Activated CD4-positive, alpha-beta T cell treated with anti-CD3 and anti-CD28 coated beads for 1 hour (primary cell): ENCODE measurements at places on chromosomes 16 and 17.

GRCh38 chr16:29315916-29316517 is 90.5 kb downstream of the NPIPB11 start:
- DNase-seq: no peak

- DNase-seq: no peak
Measured at GRCh38 chr16:65229191-65229662, 107.4 kb upstream of the CDH11 start.

- no peak for DNase-seq
Measured at GRCh38 chr17:74951680-74952421, 16.2 kb downstream of the OTOP3 start.

- DNase-seq: no peak
Measured at GRCh38 chr17:66915204-66915611, 49.3 kb upstream of the CACNG4 start.

- DNase-seq: no peak
Measured at GRCh38 chr17:40727447-40728231, 24.1 kb upstream of the KRT24 start.

DNA sequence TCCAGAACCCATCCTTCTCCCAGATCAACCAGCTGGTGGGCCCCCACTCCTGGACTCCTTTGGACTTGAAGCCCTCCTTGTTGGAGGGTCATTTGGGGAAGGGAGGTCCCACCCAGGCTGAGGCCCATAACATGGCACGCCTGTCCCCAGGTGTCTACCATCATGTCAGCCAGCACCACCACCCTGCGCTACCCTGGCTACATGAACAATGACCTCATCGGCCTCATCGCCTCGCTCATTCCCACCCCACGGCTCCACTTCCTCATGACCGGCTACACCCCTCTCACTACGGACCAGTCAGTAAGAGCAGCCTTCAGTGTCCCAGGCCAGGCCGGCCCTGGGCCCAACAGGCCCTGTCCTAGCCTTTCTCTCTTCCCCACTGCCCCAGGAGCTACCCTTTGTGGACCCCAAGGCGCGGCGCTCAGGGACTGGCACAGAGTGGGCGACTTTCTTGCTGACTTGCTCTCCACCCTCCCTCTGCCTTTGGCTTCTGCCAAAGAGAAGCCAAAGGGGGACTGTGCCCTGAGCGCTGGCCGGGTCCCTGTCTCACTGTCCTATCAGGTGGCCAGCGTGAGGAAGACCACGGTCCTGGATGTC is 4.3 kb downstream of the TUBG1 start:
- DNase-seq: no peak

- no peak for DNase-seq
Measured at GRCh38 chr16:7363422-7364417, 31.1 kb downstream of the RBFOX1 start.

GRCh38 chr17:51805765-51806164 is 352.7 kb downstream of the CA10 start:
- DNase-seq: no peak

DNA sequence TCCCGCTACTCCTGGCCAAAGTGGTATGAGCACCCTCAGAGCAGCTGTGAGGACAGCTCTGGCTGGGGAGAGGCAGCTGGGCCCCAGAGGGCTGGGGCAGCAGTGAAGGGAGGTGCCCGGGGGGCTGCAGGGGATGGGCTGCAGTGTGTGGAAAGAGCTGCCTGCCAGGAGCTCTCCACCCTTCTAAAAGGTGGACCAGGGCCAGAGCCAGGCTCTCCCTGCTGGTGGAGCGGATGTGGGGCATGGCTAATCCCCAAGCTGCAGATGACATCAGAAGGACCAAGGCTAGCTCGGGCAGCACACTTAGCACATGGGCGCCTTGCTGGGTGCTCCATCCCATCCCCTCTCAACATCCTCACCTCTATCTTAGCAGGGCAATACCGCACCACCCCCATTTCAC is 103.1 kb downstream of the SDK2 start:
- no peak for DNase-seq

GRCh38 chr17:21285164-21286065 is 904 bp downstream of the MAP2K3 start:
- no peak for DNase-seq

DNA sequence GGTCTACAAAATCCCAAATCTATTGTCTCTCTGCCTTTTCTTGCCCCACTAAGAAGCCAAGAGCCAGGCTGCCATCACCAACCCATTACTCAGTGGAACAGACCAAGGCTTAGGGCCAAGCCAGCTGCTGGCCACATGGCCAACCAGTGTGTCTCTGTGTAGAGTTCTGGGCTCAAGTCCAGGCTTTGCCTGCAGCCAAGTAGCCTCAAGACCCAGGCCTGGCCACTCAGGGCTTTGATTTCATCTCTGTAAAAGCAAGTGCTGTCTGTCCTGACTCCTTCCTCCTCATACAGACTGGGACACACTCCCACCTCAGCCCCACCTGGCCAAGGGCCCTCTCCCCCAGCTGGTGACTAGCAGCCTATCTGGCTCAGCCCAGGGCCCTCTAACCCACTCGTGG is 14.6 kb downstream of the SREBF1 start:
- no peak for DNase-seq

DNA sequence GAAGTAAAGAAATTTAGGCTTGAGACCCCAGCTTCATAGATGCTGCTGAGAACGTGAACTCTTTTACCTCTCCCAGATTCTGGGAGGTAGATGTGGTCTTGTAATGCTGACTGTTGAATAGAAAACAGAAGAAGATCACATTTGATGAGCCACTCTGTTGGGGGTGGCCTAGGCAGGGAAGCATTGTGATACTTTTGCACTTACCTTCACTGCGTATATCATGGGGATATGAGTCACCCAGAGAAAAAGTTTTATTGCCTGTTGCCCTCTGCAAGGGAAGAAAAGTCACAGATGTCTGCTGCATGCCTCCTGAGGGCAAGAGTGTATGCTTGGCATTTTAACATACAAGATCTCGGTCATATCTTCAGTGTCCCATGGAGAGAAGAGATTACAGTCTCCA is 365.4 kb downstream of the SNX29 start:
- DNase-seq: no peak

- DNase-seq: no peak
Measured at GRCh38 chr16:4611337-4612021, 3.2 kb downstream of the UBALD1 start.

GRCh38 chr16:85900027-85900792 is 1.2 kb downstream of the IRF8 start:
- no peak for DNase-seq

- DNase-seq: no peak
Measured at GRCh38 chr17:14149751-14150150, 80.4 kb downstream of the COX10 start.

DNA sequence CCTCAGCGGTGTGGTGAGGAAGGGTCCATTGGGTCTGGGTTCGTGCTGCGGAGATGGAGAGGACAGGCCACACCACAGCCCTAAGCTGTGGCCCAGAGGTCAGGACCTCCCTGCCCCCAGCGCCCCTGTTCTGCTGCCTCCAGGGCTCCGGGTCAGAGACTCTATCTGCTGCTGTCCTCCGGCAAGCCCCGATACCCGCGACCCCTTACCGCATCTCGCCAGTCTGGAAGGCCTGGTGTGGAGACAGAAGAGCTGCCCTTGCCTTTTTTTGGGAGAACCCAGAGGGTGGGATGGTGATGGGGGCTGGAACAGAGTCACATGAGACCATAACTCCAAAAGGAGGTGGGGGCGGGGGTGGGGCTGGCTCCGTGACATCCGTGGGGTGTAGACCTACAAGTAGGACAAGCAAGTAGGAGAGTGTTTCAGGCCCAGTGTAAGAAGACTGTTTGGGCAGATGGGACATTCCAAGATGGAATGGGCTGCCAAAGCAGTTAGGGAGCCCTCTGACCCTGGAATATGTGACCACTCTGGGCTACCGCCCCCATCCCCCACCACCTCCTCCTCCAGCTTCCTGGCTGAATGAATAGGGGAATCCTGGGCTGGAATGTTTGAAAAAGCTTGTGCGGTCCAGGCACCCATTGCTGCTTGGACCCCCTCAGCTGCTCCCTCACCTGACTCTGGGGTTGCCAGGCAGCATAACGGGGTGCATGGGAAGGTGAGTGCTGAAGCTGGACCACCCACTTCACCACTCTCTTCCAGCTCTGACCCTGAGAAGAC is 1.4 kb downstream of the XYLT2 start:
- no peak for DNase-seq

DNA sequence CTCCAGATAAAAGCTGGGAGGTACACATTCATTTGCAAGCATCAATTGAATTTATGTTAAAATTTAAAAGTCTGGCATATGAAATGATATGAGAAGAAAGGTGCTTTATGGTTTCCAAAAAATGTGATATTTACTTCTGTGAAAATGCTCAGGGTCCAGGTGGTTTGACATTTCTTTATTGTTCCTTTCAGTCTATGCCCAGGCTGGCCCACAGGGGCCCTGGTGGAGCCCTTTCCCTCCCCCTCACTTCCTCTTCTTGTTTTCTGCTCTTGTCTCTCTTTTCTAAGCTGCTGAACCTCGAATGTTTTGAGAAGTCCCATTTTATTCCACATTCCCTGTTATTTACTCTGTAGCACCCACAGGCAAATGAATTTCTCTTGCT is 127.8 kb downstream of the HS3ST3B1 start:
- DNase-seq: no peak

GRCh38 chr17:55588446-55589242 is 77.4 kb upstream of the SMIM36 start:
- no peak for DNase-seq

GRCh38 chr16:15650698-15651171 is 690 bp downstream of the NDE1 start:
- no peak for DNase-seq

DNA sequence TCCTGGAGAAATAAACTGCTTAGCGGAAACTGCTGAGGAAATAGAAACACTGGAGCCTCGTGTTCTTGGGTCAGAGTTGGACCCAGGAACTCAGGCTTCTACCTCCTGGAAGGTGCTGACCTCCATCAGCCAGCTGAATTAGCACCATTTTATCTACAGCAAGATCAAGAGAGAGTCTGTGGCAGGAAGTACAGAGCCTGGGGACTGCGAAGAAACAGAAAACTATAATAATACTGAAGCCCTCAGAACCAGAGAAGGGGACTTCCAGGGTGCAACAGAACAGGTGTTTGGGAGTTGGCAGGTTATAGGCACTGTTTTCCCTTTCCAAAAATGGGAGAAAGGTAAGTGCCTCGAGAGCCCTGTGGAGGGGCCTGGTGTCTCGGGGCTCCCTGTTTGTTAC is 379.7 kb downstream of the CA10 start:
- no peak for DNase-seq

DNA sequence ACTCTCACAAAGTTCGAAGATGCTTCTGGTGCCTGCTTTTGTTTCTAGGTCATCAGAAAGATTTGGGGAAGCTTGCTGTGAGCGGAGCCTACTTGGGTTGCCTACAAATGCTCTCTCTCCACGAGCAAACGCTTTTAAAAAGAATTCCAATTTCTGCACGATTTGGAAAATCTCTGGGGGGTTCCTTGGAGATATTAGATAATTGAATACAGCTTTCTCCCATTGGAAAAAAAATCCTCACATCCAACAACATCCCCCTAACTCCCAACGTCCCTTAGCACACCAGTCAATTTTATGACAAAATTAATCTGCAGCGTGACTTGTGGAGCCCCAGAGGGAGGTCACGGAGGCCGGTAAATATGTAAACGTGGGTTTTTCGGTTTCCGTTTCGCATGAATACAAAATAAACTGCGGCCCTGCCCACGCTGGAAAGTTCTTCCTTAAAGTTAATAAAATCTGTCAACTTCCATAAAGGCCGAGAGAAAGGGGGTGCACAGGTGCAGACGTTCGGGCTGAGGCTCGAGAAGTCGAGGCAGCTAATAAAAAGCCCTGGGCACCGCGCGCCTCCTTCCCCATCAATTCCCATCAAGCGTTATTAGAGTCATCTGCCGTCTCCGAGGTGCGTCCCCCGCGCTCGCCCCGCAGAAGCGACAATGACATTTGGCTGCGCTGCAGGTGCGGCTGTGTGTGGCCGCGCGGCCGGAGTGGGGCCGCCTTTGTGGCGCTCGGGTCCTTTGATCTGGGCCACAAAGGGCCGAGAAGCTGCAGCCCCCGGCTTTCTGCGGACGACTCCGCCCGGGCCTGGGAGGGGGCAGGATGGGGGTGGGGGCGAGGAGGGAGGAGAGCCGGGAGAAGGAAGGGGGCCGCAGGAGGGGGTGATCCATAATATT is 37.6 kb downstream of the SALL1 start:
- DNase-seq: no peak

GRCh38 chr17:74020522-74020921 is 183.0 kb upstream of the RPL38 start:
- DNase-seq: no peak

- DNase-seq: peak; percentile 47
Measured at GRCh38 chr17:75843577-75844529, at the start of gene UNC13D. TSS of gene UNC13D (minus strand) at chr17:75844404. CDS start at chr17:75844337, 67 bp downstream.

DNA sequence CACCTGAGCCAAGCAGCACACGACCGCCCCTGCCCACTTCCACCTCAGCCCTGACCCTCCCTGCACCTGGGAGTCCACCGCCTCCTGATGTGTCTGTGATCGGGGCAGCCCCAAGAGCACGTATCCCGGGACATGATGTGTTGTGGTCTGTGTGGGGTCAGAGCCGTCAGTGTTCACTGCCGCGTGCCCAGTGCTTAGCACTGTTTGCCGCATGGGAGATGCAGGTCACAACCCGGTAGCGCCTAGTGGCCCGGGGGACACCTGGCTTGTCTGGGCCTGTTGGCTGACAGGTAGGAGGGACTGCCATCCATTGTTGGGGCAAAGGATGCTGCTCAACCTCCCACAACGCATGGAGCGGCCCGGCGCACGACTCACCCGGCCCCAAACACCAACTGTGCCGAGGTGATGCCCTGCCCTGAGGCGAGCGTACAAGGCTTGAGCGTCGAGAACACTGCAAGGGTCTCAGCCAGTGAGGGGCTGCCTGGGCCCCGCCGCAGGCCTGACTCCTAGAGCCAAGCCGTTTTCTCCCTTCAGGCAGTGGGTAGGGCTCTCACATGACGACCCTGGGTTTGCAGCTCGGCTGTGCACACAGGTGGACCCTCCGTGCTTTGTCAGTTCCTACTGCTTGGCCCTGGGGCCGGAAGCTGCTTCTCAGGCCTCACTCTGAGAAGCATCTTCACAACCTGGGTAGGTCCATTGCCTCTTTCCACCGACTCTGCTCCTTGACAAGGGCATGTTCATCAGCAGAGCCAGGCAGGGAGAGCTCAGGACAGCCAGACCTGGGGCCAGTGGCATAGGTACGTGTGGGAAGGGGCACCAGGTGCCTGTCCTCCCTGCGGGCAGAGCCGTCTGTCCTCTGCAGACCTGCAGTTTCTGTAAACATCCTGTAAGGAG is 5.9 kb upstream of the C16orf95 start:
- no peak for DNase-seq

DNA sequence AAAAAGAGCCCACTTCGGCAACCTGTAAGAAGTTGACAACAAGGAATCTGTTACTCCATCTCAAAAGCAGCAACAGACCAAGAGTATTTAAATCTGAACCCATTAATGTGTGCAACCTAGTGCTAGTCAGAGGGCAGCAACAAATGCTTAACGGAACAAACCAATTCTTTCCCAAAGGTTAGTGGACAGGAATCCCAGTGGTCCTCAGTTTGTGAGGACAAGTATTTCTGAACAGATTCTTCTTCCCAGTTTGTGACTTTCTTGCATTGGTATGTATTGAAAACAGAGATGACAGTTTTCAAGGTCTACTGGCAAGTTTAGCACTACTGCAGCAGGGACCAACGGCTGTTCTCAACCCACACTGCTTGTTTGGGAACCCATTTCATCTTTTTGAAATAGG is 2.9 kb downstream of the RPL26 start:
- no peak for DNase-seq
